ENCODE measurements at places on chromosomes 7 and 10. TPM values are rescaled to one million over a fixed set of nuclear protein-coding genes. Genes with fewer than 3 reads are reported as not detected.

The PAPSS2 gene
- 41.2 TPM for total RNA-seq

The STEAP2 gene
- 11.4 TPM for total RNA-seq

The RADIL gene
- 2.5 TPM for total RNA-seq

The STEAP1 gene
- total RNA-seq, result 33.7 TPM

Measured in LHCN-M2 (cell line).